NCI-H524 (cell line): ENCODE measurements at places on chromosomes 7 and 10.

DNA sequence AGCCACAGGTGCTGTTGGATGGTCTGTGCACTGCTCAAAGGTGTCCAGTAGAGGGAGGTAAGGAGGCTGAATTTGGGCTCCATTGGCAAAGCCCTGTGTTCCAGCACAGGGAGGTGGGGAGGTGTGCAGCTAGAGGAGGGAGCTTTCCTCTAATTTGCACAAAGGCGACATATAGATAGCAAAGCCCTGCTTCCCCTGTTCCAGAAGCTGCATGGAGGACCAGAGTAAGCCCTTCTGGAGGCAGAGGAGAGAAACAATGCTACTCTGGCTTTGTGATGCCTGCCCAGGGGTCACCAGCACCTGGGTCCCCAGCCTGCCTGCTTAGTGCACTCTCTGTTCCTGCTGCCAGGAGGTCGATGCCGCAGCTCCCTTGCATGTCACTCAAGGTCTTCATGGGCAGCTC is 3.4 kb upstream of the ARHGAP22 start:
- peak; percentile 35 for DNase-seq

- DNase-seq = no peak
Measured at GRCh38 chr10:53370347-53370746, 597.8 kb upstream of the MBL2 start.

GRCh38 chr7:50449881-50450589 is at the start of gene FIGNL1:
Gene FIGNL1 (minus strand): TSS chr7:50450350. CDS start chr7:50447287, 3,063 bp downstream.
- DNase-seq = peak; percentile 76

GRCh38 chr10:86553213-86553612 is 31.6 kb upstream of the WAPL start:
- DNase-seq = no peak

- DNase-seq = no peak
Measured at GRCh38 chr10:88467835-88468485, 115.2 kb downstream of the RNLS start.
